CD4-positive, alpha-beta T cell (primary cell): ENCODE measurements at places on chromosomes 5 and 9. TPM values are rescaled to one million over a fixed set of nuclear protein-coding genes. Genes with fewer than 3 reads are reported as not detected.

SLC36A3 gene
- total RNA-seq, result not detected

- peak; percentile 82 for DNase-seq
These were observed 500 bp upstream of the GNAQ start for GRCh38 chr9:78031893-78032729.

GRCh38 chr9:132823370-132824145 is 54.5 kb downstream of the AK8 start:
- DNase-seq, result no peak

DNA sequence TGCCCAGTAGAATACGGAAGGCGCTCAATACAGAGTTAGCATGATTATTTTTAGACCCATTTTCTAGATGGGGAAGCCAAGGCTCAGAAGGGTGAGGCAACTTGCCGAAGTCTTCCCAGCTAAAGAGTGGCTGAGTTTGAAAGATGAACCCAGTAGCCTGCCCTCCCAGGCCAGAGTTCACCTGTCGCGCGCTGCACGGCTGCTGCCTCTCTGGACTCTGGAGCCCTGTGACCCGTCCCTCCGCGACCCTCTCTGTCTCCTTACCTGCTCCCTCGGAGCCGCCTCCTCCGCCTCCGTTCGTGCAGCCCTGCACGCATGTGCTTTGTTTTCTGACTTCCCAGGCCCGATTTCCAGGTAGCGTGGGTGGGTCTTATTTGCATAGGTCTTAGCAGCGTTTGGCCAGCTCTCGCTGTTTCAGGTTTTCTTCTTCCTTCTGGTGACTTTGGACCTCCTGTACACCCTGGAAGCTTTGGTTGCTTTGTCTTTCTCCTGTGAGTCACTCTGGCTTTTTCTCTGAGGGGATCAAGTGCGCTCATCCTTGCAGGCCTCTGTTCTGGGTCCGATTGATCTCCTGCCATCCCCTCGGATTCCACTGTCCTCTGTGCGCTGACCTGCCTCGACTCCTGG is at the start of gene RNF183:
Gene RNF183 (minus strand): TSS at position 585 of the 627 bp plus-strand sequence. CDS start 5,192 bp downstream, outside the sequence.
- DNase-seq, result no peak

DNA sequence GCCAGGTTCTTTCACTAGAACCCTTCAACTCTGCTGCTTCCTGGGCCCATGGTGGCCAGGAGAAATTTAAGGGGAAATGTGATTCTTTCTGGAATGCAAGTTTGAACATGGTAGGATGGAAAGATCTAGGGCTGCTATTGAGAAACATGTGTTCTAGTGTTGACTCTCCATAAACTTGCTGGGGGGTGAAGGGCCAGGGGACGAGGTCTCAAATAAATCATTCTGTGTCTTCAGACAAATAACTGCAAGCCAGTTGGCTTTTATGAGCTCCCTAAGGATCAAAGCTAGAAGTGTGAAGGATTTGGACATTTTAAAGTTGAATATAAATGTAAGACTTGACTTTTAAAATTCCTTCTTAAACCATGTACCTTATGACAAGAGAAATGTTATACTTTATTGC is 78.5 kb downstream of the ZNF366 start:
- no peak for DNase-seq

SURF1 gene
- total RNA-seq, result 42.5 TPM

FCN2 gene
- total RNA-seq, result not detected

PCDHB16 gene
- total RNA-seq, result not detected

- no peak for DNase-seq
These were observed 75.0 kb upstream of the XPA start for GRCh38 chr9:97772145-97772544.

- DNase-seq, result no peak
These were observed 55.2 kb upstream of the FYB1 start for GRCh38 chr5:39274398-39275085.
